Prostate gland (tissue), 2 donors: ENCODE measurements at places on chromosomes 16 and 17. TPM values are rescaled to one million over a fixed set of nuclear protein-coding genes. Genes with fewer than 3 reads are reported as not detected.

GRCh38 chr16:48117217-48118105, 38.3 kb downstream of the ABCC12 start:
- DNase-seq: no peak

- no peak for DNase-seq
Measured at GRCh38 chr17:8631554-8631877, 991 bp upstream of the MYH10 start.

- no peak for DNase-seq
Measured at GRCh38 chr17:60909405-60909804, 231.8 kb downstream of the BCAS3 start.

TSPOAP1 gene
- 26.5 TPM for total RNA-seq

GRCh38 chr17:77859035-77859810, 99.3 kb upstream of the TNRC6C start:
- DNase-seq: no peak

COL1A1 gene
- total RNA-seq: 81.0 TPM

TNRC6A gene
- total RNA-seq: 37.5 TPM

GLIS2 gene
- total RNA-seq: 3.8 TPM

DNA sequence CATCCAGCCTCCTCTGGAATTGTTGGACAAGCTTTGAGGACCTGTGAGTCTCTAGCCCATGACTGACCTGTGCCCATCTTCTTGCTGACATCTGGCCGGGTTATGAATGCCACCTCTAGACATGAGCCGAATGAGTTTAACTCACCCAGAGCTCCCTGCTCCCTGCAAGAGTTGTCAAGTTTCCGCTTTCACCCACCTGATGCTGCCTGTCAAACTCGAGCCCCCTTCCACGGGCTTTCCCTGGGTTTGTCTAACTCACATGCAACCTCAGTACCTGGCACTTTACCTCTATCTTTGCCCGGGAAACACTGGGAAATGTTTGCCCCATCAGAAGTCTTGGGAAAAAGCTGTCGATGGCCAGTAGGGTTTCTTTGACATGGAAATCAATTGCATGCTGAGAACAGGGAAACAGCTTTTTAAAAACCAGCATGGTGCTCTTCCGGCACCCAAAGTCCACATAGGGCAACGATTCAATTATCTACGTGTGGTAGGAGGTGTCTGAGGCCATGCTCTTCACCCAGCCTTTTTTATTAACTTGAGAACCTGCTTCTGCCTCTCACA, 33.8 kb upstream of the DNAH17 start:
- DNase-seq: no peak

DNA sequence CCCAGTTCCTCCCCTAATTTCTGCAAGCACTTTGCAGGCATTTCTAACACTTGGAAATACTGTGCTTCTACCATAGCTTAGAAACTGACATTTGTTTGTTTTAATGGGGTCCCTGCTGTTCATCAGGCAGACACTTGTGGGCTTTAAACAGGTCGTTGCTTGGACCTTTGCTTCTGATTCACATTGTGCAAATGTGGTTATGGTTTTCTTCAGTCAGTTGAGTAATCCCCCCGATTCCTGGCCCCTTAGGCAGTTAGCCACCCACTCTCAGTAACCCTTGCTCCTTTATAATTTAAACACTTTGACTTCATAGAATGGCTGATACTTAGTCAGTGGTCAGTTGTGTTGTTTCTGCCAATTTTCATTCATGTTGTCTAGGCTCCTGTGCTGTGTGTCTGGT, 39.4 kb downstream of the SLC47A1 start:
- no peak for DNase-seq

GRCh38 chr16:49499869-49500610, 126.4 kb downstream of the C16orf78 start:
- no peak for DNase-seq

DNA sequence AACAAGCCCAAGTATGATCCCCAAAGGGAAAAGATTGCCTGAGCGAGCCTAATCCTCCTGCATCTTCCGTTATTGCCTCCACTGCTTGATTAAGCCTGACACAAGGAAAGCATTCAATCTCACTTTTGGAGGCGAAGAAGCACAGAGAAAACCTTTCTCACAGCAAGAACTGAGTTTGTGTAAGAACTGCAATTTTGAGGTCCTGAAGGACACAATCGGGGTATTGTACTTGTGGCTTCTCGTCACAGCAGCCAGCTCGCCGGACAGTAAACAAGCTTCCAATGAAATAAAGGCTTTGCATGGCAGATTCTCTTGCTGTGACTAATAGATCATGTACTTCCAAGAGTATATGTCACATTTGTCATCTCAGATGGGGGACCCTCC, 18.7 kb upstream of the FOXF1 start:
- DNase-seq: no peak

- no peak for DNase-seq
Measured at GRCh38 chr17:5705081-5705875, 121.0 kb upstream of the NLRP1 start.

DNA sequence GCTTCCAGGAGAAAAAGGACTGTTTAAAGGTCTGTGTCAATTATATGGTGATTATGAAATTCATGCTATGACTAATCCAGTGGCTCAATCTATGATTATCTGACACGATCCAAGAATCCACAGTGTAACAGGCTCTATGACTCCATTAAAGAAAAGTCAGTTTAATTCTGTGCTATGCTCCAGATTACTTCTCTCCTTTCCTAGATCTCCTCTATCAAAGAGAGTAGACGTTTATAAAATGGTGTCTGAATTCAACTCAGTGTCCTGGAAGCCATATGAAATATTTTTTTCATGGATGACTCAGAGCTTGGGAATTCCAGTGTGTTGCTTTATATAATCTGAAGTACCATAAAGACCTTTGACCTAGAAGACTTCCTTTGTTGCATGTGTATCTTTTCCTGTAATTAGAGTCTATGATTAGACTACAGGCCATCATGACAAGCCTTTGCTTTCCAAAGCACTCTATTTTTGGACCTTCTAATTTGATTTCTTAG, 27.0 kb upstream of the NF1 start:
- DNase-seq: no peak

GRCh38 chr17:67534941-67535340, 157.9 kb downstream of the PITPNC1 start:
- no peak for DNase-seq
